ENCODE measurements at places on chromosomes 12 and 14.

DNA sequence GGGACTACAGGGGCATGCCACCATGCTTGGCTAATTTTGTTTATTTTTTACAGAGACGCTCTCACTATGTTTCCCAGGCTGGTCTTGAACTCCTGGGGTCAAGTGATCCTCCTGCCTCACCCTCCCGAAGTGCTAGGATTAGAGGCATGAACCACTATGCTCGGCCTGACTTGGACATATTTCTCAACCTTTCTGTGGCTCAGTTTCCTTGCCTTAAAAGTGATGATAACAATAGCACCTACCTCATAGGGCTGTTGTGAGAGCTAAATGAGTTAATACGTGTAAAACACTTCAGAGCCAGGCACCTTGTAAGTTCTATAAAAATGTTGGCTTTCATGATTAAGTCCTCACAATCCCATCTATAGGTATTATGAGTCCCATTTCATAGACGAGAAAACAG, 89.2 kb upstream of the METAP2 start:
- DNase-seq: no peak

DNA sequence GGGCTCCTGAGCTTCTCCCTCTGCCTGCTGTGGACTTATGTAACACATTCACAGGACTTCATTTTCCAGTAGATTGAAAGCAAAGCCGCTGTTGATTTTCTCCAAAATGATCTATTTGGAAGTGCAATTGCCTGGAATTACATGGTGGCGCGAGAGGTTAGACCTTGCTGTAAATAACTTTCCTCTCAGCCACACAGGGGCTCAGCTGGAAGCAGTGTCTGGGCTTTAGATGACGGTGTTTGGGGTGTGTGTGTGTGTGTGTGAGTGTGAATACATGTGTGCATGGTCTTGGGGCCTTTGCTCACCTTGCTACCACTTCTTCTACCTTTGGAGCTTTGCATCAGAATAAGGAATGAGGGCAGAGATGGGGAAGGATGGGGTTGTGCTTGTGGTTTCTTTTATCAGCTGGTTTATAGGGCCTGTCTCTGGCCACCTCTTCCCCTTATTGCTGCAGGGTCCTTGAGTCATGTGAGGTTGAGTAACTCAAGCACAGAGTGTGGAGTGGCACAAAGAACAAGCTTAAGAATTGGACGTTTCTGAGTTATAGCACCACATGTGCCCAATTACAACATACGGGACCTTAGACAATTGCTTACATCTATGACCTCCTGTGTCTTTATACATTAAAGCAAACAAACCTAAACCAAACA, 280.6 kb downstream of the NRXN3 start:
- DNase-seq: no peak

DNA sequence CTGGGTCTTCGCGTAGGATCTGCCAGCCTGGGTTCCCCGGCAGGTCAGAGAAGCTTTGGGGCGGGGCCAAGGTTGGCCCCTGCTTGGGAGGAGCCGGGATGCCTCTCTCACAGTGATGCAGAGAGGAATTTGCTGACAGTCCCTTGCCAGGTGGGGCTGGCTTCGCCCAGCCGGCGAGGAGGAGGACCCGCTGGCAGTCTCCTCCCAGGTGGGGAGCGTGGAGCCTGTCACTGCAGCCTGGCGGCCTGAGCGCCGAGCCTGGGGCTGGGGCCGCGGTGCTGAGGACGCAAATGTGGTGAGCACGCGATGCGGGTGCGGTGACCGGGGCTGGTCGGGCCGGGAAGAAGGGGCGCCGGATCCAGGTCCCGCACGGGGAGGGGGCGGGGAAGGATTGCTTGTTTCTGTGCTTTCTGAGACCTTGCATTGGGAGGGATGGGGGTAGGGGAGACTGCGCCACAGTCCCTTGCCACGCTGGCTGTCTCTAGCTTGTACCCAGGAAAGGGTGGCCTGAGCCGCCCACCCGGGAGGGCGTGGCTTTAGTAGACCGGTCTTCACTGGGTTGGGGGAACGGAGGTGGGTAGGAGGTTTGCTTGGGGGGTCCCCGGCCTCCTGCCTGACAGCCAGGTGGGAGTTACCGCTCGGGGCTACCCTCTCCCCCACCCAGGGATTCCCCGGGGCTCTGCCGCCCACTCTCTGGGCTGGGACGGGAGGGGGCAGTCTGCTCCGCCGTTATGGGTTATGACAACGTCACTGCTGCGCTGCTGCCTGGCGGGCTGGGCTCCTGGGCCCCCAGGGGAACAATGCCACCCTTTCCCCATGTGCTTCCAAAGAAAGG, at the start of gene TMEM63C:
TMEM63C (plus strand) TSS at position 196 of the 835 bp plus-strand sequence. CDS start 37,016 bp downstream, outside the sequence.
- DNase-seq: peak; percentile 38

DNA sequence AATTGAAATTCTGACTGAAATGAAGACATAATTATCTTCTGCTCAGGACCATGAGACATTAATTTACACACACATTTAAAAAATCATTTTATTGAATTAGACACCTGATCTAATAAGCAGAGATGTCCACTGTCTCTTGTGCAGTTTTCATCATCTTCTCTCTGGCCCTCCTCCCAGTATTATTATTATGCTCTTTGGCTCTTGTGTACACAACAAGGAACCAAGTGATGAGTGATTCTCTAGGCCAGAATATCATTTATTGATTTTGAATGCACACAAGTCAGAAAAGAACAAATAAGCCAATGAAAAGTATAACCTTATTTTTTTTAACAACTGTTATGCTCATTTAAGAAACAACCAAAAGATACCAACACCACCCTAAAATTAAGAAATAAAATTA, 244.7 kb upstream of the KRR1 start:
- no peak for DNase-seq

DNA sequence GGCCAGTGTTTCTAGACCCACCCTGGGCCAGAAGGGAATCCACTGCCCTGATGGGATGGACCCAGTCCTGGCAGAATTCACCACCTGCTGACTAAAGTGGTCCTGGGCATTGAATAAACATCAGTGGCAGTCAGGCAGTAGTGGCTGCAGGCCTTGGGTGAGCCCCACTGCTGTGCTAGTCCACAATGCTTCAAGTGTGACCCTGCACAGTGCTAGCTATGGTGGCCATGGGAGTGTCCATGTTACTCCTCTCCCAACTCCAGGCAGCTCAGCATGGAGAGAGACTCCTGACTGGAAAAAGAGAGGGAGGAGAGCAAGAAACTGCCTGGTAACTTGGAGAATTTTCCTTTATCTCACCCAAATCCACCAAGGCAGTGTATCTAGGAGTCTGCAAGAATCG, 17.5 kb upstream of the CSRP2 start:
- DNase-seq: no peak

DNA sequence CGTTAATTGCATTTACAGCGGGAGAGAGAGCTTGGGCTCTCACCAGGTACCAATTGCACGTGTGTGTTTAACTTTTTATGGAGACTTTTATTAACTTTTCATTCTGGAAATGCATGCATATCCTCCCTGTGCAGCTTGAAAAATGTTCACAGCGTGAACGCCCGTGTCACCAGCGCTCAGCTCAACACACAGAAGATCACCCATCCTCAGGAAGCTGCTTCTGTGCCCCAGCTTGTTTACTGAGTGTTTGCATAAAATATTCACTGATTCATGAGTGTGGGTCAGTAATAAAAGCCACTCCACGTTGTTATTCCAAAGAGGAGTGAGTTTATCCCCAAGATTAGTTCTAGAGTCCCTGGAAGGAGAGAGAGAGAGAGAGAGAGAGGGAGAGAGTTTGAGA, 75.5 kb upstream of the FZD10 start:
- no peak for DNase-seq

DNA sequence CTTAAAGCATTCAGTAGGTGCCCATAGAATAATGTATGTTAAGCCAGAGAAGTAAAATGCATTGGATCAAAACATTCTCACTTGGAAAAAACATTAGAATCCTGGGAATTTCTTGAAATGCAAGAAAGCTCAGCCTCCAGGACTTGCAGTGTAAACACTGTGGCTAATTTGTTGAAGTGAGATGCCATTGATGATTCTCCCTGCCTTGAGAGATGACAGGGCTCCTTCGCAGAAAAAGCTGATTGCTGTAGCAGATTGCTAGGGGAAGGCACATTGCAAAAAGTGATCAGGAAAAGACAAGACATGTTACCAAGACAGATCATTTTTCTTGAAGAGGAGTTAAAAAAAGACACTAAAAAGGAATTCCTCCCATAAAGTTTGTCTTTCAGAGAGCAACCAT, 204.2 kb upstream of the HMGA2 start:
- DNase-seq: no peak

DNA sequence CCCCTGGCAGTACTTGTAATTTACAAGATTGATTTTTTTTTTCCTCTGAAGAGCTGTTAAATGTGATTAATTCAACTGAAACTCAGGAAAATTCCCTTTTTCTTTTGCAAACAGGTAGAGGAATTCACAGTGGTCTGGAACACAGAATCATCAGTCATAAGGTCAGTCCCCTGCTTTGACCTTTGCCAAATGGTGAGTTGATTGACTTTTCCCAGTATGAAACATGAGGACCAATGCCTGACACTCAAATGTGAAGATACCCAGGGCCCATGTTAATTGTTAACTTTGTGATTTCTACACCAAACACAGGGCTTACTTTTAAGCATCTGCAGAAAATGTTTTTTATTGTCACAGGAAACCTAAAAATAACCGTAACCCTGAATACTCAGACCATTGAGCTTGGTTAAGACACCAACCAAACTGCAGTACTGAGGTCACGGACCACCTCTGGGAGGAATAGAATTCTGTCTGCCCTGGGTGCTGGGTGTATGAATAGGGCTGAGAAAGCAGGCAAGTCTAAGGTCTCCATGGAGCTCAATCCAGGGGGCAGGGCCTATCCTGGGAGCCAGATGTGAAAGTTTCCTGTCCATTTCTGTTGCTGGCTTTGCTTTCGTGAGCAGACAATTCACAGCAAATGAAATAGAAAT, 192.4 kb downstream of the TMX1 start:
- DNase-seq: no peak

DNA sequence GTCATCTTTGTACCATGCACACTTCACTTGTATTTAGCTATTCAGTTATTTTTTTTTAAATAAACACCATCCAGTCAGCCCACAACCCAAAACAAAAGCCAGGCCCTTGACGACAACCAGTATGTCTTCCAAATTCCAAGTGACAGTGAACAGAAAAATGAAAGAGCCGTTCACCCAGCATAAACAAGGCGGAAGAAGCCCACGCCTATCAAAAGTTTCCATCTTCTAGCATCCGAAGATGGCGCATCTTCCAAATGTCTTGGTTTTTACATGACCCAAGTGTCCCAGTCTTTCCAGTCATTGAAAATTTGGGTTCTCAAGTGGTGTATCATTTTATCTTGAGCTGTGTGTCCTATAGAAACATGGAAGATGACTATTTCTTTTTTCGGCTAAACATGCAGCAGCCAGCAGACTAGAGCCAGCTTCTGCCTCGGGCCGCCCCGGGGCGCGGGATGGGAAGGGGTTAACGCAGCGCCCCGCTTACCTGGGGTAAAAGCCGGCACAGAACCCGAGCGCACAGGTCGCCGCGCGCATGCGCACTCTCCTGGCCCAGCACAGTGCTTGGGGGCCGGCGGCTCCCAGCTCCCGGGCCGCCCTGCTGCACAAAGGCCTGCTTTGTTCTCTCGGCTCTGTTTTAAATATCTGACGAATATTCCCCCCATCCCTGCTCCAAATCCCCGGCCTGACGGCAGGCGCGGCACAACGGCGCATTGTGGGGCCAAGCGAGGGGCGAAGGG, 164.8 kb downstream of the ZFP36L1 start:
- peak; percentile 82 for DNase-seq

DNA sequence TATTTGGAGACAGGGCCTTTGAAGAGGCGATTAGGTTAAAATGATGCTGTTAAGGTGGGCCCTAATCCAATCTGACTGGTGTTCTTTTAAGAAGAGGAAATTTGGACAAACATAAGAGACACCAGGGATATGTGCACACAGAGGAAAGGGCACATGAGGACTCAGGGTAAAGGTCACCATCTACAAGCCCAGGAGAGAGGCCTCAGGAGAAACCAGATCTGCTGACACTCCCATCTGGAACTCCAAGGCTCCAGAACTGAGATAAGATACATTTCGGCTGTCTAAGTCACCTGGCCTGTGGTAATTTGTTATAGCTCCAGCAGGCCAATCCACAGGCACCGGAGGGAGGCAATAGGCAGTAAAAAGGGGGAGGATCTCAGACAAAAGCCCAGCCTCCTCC, 48.6 kb downstream of the KICS2 start:
- DNase-seq: no peak

DNA sequence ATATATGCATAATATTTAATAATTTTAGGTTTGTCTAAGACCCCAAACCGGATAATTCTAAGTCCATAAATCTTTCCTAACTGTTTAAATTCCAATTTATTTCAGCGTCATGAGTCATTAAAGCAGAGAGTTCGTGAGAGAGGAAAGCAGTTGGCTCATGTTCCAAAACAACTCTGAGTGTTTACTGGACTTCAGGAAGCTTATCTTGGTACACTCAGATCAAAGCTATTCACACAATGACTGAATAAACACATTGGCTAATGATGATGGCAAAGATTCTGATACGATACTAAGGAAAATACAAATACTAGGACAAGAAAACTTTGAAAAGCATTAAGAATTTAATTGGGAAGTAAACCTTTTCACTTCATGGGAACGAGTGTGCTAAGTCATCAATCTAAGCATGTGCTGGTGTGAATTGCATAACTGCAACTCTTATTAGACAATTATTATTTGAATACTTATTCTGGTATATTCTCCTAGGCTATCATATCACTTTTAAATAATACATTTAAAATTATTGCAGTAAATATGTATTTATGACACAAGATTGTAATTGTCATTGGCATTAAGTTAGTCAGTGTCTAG, 34.8 kb upstream of the CLEC14A start:
- DNase-seq: no peak

DNA sequence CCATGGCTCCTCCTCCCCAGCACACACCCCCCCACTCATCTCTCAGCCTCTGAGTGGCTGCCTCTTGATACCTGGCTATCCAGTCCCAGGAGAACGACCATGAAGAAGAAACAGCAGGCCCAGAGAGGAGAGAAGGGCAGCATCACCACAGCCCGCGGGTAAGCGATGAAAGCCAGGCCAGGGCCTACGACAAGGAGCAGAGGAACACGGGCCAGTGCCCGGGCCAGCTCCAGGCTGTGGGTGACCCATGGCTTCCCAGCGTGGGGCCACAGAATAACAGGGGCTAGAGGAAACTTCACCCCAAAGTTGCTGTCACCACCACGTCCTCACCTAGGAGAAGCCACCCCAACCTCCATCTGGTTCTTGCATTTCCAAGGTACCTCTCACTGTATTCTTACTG, 10.4 kb upstream of the SLC6A12 start:
- DNase-seq: no peak

DNA sequence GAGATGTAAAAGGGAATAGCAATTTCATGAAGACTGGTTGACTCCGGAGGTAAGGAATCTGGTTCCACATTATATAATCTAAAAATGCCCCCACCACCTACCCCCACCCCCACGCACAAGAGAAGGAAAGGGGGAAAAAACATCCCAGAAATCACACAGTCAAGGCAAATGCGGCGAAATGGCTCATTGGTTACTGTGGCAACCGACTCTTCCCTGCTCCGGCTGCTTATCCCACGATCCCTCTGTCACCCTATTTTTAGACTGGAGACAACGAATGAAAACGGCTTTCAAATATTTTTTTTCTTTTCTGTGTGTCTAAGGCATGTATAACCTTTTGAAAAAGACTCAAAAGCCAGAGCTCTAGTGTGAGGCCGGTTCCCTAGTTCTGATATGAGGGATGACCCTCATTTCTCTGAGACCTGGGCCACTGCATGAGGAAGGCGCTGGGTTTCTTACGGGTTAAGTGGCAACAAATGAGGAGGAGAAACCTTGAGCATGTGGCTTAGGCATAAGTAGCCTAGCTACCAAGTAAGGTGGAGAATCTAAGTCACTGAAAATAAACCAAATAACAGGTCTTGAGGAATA, 148.3 kb upstream of the GRIN2B start:
- DNase-seq: no peak

GRCh38 chr12:91171476-91171875, 11.1 kb downstream of the DCN start:
- DNase-seq: no peak

All from progenitor cell of endocrine pancreas (in vitro differentiated cells).